Caudate nucleus (tissue), 63 donors: ENCODE measurements at places on chromosomes 11 and 22.

DNA sequence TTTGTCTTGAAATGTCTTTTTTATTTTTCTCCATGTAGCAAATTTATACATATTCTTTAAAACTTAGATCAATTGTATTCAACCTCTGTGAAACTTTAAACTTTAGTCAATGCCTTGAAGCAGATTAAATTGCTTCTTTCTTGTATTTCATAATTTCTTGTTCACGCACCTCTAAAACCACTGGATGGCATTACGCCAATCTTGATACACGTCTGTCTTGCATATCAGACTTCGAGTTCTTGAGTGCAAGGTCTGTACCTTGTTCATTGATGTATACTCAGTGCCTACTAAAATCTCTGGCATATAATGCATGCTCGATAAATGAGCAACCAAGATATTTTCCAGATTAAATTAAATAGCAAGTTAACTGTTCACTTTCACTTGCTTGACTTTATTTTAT, 236.8 kb downstream of the CASP12 start:
- no peak for DNase-seq

DNA sequence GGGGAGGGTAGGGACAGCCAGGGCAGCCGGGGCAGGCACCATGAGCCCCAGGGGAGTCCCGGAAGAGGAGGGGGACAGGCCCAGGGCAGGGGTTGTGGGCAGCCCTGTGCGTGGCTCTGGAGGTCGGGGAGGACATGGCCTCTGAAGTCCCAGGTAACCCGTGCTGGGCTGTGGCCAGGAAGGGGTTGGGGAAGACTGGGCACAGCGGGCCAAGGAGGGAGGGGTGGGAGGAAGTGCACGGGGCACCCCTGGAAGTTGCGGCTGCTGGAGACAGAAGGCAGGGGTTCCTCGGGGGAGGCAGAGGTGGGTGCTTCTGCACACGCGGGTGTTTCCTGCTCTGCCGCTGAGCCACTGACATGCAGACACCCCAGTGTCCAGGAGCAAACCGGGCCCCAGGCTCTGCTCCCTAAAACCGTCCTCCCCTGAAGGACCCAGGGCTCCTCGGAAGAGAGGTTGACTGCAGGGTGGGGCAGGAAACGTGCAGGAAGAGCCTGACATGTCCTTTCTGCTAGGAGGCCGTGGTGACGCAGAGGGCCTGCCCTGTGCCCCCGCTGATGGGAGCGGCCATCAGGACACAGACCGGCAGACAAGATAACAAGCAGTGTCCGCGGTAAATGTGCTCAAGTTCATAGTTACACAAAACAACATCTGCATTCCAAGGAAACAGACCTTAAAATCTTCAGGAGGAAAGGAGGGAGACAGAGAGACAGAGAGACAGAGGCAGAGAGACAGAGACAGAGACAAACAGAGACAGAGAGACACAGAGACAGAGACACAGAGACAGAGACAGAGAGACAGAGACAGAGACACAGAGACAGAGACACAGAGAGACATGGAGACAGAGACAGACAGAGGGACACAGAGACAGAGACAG, 5.7 kb downstream of the TNNI2 start:
- DNase-seq = no peak

DNA sequence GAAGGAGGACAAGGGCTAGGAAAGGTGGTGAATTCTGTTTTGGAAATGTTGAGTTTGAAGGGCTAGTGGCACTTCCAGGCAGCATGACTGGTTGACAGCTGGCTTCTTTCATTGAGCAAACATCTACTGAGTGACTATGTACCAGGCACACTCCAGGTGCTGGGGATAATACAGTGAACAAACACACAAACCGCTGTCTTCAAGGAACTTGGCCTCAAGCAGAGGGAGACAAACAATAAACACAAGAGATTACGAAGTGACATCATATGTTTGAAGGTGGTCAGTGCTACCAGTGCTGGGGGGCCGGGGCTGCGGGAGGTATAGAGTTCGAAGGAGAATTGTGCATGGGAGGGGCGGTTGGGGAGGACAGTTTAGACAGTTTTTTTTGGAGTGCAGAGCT, 197.0 kb upstream of the SORL1-AS1 start:
- DNase-seq = no peak

- DNase-seq = no peak
Measured at GRCh38 chr11:128814856-128815705, 52.0 kb downstream of the KCNJ1 start.

GRCh38 chr11:64059339-64060140, 23.8 kb downstream of the FLRT1 start:
- no peak for DNase-seq

DNA sequence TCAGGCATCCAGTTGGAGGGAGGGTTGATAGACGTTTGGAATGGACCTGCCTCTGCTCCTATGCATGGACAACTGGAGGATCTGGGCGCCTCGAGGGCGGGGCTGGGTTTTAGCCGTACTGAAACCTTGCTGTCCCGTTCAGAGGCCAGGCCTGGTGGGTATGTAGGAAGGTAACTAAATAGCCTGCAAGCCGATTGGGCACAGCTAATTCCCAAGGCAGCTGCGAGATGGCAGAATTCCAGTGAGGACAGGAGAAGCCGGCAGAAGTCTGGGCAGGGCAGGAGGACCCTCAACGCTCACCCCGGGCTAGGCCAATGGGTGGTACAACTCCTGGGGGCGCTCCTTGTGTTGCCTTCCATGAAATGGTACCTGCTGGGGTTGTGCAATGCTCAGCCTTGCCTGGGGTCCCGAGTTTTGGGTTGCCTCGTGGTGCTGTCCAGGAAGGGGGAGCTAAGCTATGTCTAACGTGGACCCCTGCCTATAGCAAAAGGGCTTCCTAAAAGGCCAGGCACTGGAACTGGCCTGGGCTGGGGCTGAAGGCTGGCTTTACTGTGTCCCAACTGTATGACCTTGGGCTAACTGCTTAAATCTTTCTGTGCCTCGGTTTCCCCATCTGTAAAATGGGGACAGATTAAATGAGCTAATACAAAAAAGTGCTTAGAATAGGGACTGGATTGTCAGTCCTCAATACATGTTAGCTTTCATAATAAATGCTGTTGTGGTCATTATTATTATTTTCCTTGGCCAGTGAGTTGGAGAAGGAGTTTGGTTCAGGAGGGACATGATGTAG, 30.1 kb upstream of the CD82 start:
- no peak for DNase-seq

- no peak for DNase-seq
Measured at GRCh38 chr22:37604875-37605274, 3.8 kb upstream of the GGA1 start.

DNA sequence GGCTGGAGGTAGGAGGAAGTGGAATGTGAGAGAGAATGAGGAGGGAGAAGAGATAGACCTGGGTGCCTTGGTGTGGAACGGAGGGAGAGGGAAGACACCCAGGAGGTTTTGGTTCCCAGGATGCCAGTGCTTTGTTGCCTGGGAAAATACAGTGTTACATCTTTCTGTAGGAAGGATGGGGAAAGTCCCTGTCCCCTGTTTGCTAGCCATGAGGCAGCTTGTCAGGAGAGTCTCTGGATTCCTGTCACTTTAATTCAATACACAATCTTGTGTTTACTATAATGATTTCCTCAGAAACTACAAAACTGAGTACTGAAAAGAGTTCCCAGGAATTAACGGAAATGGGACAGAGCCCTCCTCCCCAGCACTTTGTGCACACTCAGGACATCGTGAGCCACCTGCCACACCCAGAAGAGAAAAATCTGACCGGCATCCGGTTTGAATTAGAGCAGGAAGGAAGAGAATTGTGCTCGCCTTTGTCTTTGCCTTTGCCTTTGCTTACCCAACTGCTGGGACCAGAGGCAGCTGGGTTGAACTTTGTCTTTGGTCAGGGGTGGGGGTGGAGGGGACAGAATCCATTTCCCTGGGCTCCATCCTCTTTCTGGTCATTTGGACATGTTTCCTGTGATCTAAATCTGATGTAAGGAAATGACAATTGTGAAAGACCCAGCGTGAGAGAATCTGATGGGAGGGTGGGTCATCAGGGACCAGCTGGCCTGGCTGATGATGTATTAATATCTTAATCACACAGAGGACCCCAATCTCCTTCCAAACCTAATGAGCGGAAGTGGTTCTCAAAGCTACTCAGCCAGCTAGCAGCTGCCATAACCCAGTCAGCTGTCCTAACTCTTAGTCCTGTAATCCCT, 1.3 kb upstream of the LIMK2 start:
- DNase-seq = no peak

DNA sequence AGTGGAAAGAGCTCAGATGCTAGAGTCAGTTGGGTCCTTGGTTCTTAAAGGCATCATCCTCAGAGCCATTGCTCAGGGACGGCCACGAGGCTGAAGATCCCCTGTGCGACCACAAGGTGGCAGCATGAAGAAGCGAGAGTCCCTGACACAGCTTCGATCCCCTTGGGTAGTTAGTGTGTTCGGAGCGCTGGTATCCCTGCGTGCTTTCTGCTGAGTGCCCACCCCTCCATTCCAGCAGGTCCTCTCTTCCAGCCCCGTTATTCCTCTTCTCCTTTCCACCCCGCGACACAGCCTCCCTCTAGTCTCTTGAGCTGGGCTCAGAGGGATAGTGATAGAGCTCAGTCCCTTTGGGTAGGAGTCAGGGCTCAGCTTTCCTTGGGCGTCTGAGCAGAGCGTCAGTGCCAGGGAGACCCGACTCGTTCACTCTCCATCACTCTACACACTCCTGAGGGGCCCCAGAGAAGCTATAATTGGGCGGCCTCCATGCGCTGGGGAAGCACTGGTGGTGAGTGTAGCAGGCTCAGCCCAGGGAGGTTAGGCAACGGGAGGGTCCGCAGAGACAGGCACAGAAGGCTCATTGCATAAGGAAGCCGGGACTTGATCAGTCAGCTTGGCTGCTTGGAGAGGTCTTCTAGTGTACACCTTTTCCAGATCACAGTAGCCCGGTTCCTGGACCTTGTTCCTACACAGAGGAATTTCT, at the start of gene OR51D1:
Gene OR51D1, plus strand, starts transcription at position 516 of the 700 bp plus-strand sequence. CDS start 2,314 bp downstream, outside the sequence.
- peak; percentile 4 for DNase-seq

GRCh38 chr11:129557421-129557820, 181.8 kb downstream of the BARX2 start:
- DNase-seq = no peak

DNA sequence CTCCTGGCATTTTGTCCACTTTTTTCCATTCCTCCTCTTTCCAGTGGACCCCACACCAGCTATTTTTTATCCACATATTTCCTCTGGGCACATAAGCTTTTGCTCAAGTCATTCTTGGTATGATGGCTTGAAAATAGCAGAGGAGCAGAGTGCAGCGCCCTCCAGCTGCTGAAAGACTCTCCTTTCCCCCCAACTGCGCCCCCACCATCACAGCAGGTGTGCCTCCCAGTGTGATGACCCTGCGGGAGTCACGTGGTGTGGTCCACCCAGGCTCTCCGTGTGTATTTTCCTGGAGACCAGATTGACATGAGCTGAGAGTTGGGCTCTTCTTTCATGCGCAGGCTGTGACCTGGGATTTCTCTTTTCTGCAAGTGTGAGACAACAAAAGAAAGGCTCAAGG, 1241.6 kb downstream of the TBC1D22A start:
- no peak for DNase-seq

DNA sequence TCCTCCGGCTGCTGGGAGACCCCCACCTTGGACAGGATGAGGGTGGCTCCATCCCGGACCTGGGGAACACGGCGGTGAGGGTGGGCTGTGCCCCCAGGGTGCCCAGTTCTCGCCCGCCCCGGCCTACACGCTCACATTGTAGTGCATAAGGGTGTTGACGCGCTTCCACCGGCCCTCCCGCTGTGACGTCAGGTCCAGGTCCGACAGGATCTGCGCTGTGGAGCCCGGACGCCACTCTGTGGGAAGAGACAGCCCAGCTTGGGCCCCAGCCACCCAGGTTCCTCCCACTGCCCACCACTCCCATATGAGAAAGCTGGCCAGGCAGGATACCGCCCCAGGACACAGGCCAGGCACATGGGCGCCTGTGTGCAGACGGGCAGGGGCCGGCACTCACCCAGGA, 8.3 kb upstream of the MAPK11 start:
- no peak for DNase-seq

DNA sequence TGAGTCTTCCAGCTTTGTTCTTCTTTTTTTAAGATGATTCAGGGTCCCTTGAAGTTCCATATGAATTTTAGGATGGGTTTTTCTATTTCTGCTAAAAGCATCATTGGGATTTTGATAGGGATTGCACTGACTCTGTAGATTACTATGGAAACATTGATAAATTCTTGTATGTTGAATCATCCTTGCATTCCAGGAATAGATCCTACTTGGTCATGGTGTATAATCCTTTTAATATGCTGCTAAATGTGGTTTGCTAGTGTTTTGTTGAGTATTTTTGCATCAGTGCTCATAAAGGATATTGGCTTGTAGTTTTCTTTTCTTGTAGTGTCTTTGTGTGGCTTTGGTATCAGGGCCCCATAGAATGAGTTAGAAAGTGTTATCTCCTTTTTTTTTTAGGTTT, 34.9 kb upstream of the PHOX2A start:
- no peak for DNase-seq

DNA sequence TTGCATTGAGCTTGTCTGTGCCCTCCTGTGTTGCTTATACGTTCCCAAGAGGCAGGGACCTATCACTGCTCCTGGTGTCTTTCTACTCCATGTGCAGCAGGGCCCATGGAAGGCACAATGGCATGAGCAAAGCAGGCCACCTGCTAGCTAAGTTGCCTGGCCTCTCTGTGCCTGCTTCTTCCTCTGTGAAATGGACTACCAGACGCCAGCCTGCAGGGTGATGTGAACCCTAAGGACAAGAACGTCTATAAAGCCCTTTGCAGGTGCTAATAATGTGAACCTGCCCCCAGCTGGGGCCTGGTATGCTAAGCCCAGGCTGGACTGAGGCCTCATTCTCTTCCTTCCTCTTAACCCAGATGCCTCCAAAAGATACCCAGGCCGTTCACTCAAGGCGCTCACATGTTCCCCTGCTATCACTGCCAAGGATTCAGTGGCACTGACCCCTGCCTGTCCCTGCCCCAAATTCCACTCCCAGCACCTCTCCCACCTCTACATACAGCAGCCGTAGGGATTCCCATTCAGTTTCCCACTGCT, 4.0 kb downstream of the GUCD1 start:
- no peak for DNase-seq

GRCh38 chr11:62540804-62541701, 5.6 kb downstream of the AHNAK start:
- DNase-seq = no peak

DNA sequence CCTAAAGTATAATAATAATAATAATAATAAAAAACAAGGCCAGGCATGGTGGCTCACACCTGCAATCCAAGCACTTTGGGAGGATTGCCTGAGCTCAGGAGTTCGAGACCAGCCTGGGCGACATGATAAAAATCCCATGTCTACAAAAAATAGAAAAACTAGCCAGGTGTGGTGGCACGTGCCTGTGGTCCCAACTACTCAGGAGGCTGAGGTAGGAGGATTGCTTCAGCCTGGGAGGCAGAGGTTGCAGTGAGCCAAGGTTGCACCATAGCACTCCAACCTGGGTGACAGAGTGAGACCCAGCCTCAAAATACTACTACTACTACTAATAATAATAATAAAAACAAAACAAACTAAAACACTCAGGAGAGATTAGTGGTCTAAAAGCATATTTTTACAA, 15.6 kb upstream of the ZNF280A start:
- no peak for DNase-seq

GRCh38 chr11:6200975-6201374, 2.0 kb downstream of the OR52W1 start:
- no peak for DNase-seq

GRCh38 chr22:38871360-38872171, 450 bp downstream of the CBX6 start:
- DNase-seq = no peak
